ENCODE measurements at places on chromosomes 11 and 22.
A peak's percentile ranks its signal among the peaks of the same experiment; 100 is the strongest.

DNA sequence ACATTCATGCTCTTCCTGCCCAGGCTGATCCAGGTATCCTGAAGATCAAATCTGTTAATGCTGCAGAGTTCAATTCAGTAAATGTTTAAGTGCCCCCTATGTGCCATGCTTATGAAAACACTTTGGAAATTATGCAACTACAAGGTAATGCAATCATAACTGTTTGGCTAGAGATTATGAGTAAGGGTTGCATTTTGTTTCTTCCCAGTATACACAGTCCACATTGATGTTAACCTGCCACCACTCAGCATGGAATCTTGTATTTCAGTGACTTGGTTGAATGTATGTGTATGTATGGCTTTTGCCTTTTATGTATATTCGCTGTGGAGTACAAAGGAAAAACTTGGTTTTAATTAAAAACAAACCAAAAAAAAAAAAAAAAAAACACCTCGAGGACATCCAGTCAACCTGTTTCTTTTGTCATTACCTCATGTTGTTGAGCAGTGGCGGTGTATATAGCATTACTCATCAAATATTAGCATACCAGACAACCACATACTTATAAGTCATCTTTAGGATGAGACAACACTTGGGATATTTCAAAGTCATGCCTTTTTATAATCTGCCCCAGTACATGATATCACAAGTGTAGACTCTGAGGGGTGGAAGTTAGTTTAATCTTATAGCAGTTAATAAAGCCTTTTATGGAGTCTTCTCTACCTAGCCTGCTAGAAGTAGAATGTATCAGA lies 86.1 kb upstream of the HORMAD2 start:
- DNase-seq = no peak

DNA sequence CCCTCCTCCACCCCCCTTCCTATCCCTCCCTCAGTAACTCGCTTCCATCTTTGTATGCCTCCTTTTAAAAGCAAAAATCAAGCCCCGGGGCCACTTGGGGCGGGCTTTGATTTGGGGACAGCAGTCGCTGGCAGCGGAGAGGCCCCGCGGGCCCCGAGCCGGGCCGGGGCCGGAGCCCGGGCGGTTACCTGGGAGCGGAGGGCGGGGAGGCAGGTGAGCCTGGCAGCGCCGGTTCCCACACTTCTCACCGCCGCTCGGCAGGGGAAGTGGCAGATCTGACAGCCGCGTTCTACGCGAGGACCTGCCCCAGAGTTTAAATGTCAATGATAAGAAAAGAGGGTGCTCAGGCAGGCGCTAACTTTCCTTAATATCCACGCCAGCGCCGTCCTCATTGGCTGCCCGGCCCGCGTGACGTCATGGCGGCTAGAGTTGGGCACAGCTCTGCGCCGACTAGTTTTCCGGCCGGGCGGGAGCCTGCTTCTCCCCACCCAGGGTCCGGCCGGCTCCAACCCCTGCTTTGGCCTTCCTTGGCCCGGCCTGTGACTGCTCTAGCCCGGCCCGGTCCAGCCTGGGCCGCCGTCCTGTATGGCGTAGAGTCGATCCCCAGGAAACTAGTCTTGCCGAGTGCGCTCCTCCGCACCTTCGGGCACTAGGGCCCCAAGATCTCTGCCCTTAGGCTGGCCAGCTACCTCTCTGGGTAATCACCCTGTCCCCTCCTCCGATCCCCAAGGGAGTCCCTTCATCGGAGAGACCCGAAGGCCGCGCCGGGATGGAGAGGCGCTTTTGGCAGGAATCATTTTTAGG lies 6.7 kb upstream of the PAX6 start:
- DNase-seq = no peak

GRCh38 chr11:62459080-62459479 lies 40.2 kb downstream of the SCGB1A1 start:
- no peak for DNase-seq

GRCh38 chr22:44505796-44506354 lies 7.8 kb upstream of the RTL6 start:
- DNase-seq = no peak

- peak; percentile 85 for DNase-seq
Measured at GRCh38 chr11:23359297-23359696, 499.0 kb upstream of the CCDC179 start.

GRCh38 chr11:91926965-91927364 lies 297.7 kb upstream of the FAT3 start:
- DNase-seq = peak; percentile 46

DNA sequence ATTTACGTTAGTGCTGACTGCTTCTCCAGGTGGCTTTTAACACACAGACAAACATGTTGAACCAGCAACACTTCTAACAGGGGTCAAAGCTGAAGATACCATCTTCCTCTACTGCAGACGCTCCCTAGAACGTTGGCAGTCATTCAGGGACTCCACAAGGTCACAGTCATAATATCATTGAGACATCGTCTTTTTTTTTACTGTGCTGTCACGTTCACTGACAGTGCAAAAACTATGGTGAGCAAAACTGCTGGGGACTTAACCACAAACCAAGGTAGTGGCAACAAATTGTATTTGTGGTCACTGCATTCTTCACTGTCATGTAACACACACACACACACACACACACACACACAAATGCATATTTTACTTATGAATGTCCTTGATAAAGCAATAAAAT lies 244.9 kb downstream of the CASP12 start:
- peak; percentile 9 for DNase-seq

GRCh38 chr11:117768506-117768905 lies 28.5 kb downstream of the DSCAML1 start:
- no peak for DNase-seq

GRCh38 chr22:50700387-50701075 lies 27.9 kb downstream of the SHANK3 start:
- no peak for DNase-seq

- DNase-seq = no peak
Measured at GRCh38 chr11:87322568-87322967, 284.8 kb downstream of the TMEM135 start.

DNA sequence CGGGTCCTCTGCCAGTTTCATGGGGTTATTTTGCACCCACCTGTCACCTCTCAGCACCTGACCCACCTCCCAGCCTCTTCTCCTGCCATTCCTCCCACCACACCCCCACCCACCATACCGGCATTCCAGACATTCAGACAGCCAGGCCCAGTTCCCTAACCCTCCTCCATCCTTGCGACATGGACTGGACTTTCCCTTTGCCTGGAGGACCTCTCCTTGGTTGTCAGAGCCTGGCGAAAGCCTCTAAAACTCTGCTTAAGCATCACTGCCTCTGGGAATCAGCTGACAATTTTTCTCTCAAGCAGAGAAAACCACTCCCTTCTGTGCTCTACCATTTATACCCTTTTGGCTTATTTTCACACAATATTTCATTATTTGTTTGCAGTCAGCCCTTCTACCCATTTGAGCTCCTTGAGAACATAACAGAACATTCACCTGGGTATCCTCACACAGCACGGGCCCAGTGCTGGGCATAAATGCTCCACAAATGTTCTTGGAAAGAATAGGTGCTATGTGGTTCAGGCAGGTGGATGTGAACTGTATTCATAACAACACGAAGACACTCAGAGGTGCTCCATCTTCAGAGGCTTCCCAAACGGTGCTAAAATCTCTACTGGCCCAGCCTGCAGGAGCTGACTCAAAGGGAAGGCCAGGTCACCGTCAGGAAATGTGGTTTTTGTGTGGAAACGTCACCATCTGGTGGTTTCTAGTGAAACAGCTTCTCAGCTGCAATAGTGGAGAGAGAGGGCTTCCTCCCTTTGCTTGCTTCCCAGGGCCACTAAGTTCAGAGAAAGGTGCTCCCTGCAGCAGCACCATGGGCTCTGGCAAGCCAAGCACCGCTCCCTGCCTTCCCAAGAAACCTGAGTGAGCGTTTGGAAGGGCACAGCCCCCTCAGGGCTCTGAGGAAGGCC lies 10.4 kb downstream of the SPATA19 start:
- peak; percentile 75 for DNase-seq

DNA sequence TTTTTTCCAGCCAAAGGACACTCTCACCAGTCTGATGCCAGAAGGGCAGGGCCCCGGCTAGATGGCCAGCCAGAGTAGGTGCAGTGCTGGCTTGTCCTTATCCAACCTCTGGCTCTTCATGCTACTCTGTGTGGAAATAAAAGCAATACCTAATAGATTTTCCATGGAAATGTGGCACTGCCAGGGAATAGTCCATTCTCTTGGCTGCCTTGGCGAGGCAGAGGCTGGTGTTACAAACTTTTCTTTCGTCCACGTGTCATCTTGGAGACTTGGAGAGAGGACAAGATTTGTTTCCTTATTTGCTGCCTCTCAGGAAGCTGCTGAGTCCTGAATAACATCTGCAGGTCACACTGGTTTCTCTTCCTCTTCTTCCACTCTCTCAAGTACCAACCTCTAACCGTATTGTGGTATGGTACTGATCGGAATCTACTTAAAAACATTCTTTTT lies 17.2 kb upstream of the C1QTNF4 start:
- peak; percentile 35 for DNase-seq

DNA sequence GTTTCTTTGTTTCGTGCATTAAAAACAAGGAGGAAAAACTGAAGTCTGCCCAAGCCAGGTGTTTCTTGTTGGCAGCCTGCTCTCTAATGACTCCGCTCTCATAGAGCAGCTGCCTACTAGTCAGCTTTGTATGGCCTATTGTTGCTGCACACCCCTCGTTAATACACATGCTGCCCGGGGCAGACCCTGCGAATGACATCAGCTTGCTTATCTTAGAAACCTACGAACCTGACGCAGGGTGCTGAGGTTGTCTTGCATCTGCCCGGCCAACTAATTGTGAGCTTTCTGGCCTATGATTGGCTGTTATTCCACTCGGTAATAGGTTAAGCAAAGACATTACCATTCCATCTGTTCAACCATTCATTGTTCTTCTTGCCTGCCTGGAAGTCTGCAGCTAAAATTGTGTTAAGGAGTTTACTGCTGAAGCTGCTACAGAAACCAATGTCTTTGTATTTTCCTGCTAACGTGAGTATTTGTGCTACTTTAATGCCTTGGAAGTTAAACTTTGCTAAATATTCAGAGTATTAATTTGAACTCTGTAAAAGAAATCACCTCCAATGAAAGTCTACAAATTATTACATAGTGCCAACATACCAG lies 37.5 kb downstream of the ZC3H12C start:
- DNase-seq = no peak

DNA sequence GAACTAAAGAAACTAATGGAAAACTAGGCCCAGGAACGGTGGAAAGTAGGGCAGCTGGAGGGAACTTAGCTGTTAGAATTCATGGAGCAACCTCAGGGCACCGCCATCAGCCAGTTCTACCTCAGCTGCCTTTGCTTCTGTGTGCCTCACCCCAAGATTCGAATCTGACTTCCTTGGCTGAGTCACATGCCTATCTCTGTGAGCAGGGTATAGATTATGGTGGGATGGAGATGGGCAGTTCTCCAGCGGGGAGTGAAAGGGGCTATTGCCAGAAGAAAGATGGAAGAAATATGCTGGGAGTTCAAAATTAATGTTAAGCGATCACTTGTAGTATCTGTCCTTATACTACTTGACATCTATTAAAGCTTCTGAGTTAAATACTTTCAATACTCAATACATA lies 18.9 kb upstream of the VWA5A start:
- no peak for DNase-seq

DNA sequence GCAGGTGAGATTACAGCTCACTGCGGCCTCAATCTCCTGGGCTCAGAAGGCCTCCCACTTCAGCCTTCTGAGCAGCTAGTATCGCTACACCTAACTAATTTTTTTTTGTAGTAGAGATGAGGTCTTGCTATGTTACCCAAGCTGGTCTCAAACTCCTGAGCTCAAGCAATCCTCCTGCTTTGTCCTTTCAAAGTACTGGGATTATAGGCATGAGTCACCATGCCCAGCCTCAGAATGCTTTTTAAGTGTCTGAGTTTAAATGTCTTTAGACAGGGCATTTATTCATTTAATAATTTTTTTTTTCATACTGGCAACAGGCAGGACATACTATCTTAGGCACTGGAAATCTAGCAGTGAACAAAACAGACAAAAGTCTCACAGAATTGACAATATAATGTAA lies 27.7 kb downstream of the LRP4 start:
- DNase-seq = peak; percentile 16

DNA sequence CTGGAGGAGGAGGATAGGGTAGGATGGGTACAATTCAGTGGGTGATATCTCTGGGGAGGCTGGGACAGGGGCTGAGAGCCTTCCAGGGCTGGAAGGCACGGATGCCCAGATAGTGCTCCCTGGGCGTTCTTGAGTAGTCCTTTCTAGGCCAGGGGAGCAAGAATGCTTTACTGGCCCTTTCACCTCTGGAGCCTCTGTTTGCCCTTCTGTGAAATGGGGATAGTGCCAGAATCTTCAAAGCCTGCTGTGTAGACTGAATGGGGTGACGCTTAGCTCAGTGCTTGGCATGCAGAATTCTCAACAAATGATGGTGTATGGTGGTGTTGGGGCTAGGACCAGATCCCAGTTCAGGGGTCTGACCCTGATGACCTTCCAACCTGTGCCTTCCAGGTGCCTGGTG lies 7.7 kb downstream of the MTFP1 start:
- DNase-seq = no peak

DNA sequence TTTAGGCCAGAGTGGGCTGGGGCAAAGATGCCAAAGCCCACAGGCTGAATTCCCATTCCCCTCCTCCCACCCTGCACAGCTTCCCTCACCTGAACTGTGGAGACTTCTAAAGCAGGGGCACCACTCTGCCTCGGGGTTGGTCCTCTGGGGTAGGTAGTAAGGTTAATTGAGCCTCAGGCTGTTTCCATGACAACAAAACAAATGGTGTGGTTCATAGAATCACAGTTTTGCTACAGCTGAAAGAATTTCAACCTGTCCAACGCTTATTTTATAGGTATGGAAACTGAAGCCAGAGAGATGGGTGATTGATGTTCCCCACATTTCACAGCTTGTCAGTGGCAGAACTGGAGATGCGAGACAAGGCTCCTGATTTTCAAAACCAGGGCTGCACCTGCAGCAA lies 109.5 kb downstream of the SNX19 start:
- DNase-seq = no peak

All from umbilical cord (tissue), 2 donors.